ENCODE measurements at places on chromosomes 16 and 17.

DNA sequence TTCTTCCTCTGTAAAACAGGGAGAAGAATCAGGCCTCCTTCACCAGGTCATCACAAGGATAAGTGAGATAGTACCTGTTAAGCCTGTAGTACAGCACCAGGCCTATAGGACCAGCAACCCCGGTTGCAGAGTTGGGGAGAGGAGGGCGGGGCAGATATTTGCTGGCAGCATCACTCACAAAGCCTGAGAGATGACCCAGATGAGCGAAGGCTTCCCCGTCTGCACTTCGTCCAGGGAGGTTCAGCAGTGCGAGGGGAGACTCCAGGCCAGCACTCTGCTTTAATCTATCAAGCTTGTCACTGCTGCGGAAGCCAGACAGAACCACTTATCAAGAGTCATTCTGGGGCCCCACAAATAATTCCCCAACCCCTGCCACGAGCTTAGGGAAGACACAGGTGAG, 15.8 kb upstream of the RBBP6 start:
- no peak for DNase-seq

GRCh38 chr16:84088695-84089395, 27.9 kb downstream of the MBTPS1 start:
- no peak for DNase-seq

GRCh38 chr17:42833767-42834422, 698 bp downstream of the PSME3 start:
- DNase-seq, result no peak

DNA sequence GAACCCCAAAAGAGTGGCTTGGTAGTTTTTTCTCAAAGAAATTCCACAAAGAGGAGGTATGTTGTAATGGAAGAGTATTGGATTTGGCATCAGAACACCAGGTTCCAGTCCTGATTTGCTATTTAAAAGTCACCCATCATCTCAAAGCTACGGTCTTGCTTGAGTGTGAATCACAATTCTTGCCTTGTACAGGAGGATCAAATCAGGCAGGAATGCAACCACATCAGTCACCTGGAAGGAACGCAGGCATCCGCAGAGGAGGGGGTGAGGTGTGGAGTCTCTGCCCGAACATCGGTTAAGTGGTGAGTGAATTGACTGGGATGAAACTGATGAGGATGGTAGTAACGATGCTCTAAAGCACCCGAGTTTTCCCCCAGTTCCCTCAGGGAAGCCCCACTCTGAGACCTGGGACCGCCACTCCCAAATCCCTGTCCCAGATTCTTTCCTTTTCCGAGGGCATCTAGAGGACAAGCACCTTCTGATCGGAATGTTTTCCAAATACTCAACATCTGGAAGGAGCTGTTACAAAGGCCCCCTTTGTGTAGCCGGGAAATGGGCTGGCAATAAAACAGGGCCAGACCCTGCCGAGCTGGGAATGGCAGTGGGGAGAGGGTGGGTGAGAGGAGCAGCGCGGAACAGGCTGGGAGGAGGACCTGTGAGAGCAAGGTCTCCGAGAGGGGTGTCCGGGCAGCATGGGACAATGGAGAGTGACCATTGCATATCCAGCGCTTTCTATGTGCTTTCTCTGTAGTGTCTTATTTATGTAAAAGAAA, 469.6 kb downstream of the SLC39A11 start:
- no peak for DNase-seq

- DNase-seq, result no peak
These were observed 3.3 kb upstream of the KRT35 start for GRCh38 chr17:41483991-41484826.
